Motor neuron (in vitro differentiated cells): ENCODE measurements at places on chromosomes 12 and 14. TPM values are rescaled to one million over a fixed set of nuclear protein-coding genes. Genes with fewer than 3 reads are reported as not detected.

The ABCD2 gene
- 0.12 TPM in 1 of 2 replicates, not detected in the other for total RNA-seq

The WDHD1 gene
- total RNA-seq = 6.6 and 7.1 TPM in 2 replicates

The FAM186B gene
- 1.3 and 1.5 TPM in 2 replicates for total RNA-seq

The RASSF9 gene
- total RNA-seq = 1.8 and 2.0 TPM in 2 replicates

The GPRC5D gene
- total RNA-seq = not detected in 2 replicates

The BDKRB2 gene
- total RNA-seq = 85.6 and 87.7 TPM in 2 replicates

The PTPRO gene
- total RNA-seq = 23.9 and 25.7 TPM in 2 replicates

The WSCD2 gene
- total RNA-seq = 1.1 and 1.5 TPM in 2 replicates

The ARHGAP9 gene
- total RNA-seq = 0.45 and 3.0 TPM in 2 replicates

The MYF5 gene
- not detected in 2 replicates for total RNA-seq

The RDH11 gene
- 66.4 and 68.2 TPM in 2 replicates for total RNA-seq

The EML5 gene
- total RNA-seq = not detected in 2 replicates

The ASCL1 gene
- total RNA-seq = 4.4 and 4.9 TPM in 2 replicates
